ENCODE measurements at places on chromosomes 7 and 10. TPM values are rescaled to one million over a fixed set of nuclear protein-coding genes. Genes with fewer than 3 reads are reported as not detected.

DNA sequence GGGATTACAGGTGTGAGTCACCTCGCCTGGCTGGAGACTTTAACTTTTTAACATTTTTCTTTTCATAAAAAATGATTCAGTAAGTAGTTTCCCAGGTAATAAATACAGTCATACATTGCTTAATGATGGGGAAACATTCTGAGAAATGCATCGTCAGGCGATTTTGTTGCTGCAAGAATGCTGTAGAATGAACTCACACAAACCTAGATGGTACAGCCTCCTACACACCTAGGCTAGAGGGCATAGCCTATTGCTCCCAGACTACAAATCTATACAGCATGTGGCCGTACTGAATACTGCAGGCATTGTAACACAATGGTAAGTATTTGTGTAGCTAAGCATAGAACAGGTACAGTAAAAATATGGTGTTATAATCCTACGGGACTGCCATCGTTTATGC lies 108.5 kb upstream of the SFMBT2 start:
- no peak for DNase-seq

PYROXD2 gene
- 13.7 TPM for polyA plus RNA-seq

SLC16A12 gene
- 1.2 TPM for polyA plus RNA-seq

DNA sequence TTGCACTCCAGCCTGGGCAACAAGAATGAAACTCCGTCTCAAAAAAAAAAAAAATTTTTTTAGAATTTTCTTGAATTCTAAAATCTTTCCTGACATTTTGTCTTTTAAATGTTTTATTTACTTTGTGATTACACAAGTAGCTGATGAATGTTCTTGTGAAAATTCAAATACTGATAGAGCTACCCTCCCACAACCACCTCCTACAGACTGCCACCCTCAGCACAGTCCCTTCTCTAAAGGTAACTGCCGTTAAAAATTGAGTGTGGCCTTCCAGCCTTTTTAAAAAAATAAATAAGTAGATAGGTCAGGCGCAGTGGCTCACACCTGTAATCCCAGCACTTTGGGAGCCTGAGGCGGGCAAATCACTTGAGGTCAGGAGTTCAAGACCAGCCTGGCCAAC lies 15.1 kb downstream of the ENO4 start:
- no peak for DNase-seq

DNA sequence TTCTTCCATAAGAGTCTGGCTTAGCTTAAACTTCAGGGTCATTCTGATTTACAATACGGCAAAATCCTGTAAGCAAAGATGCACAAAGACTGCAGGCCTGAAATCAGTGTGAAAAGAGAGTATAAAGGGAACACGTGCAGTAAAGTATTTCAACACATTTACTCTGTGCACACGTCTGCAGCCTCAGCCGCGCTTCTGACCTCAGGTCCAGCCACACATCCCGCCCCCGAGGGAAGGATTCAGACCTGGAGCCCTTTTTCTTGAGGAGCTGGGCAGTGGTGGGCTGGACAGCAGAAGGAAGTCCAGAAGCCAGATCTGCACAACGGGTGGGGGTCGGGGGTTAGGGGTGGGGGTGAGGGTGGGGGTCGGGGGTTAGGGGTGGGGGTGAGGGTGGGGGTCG lies 58.9 kb upstream of the FAM20C start:
- DNase-seq = no peak

- DNase-seq = no peak
These were observed 69.5 kb upstream of the VOPP1 start for GRCh38 chr7:55641811-55642210.

SYNPO2L gene
- polyA plus RNA-seq = 260 TPM

DNA sequence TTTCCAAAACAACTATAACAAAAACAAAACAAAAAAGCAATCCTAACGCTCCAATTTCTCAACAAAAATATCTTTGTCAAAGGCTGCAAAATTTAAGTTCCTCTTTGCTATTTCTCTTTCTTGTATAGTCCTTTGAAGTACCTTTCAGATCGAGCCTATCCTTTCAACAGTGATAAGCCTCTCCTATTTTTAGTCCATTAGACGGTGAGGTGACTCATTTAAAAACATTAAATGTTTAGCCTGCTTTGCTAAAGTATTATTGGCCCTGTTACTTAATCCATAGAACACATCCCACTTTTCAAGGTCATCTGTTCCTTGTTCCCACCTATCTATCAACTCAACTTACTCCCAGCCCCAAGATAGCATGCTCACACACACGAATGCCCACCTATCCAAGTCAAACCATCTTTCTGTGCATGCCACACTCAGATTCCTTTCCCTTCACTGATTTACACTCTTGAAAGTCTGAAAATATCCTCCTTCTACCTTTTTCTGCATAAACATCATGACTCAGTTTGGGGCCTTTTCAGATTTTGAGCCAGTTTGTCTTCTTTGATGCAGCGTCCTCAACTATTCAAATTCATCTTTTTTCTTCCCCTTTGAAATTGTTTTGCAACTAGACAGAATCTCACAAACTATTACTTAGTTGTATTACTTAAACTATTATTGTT lies 224.9 kb upstream of the TMEM229A start:
- no peak for DNase-seq

- DNase-seq = no peak
These were observed 512 bp downstream of the FAM24B start for GRCh38 chr10:122878799-122879338.
